Right lobe of liver (tissue), 6 donors: ENCODE measurements at places on chromosomes 11 and 22. TPM values are rescaled to one million over a fixed set of nuclear protein-coding genes. Genes with fewer than 3 reads are reported as not detected.
A peak's percentile ranks its signal among the peaks of the same experiment; 100 is the strongest.

Gene POTEH
- not detected for total RNA-seq

Gene PGA5
- total RNA-seq = not detected

Gene ACR
- 0.44 TPM for total RNA-seq

Gene TNNT3
- total RNA-seq = 2.2 TPM

Gene FBLN1
- total RNA-seq = 4.2 TPM

Gene RASL10A
- total RNA-seq = 0.59 TPM

Gene KCNJ5
- total RNA-seq = 0.06 TPM

Gene THY1
- total RNA-seq = 0.13 TPM

- no peak overlapping the region for H3K27ac ChIP-seq
- H3K36me3 ChIP-seq = no peaks in the 10 kb centered on the region
- no peak for DNase-seq
- H3K4me3 ChIP-seq = no peak overlapping the region
- H3K27me3 ChIP-seq = no peaks in the 10 kb centered on the region
- no peaks in the 10 kb centered on the region for H3K4me1 ChIP-seq
Observed at GRCh38 chr11:32870676-32871075, 21.9 kb upstream of the QSER1 start.

GRCh38 chr11:59833602-59834001 is 11.7 kb downstream of the CBLIF start:
- H3K27ac ChIP-seq = no peak overlapping the region
- H3K4me1 ChIP-seq = no peaks in the 10 kb centered on the region
- no peaks in the 10 kb centered on the region for H3K36me3 ChIP-seq
- DNase-seq = no peak

DNA sequence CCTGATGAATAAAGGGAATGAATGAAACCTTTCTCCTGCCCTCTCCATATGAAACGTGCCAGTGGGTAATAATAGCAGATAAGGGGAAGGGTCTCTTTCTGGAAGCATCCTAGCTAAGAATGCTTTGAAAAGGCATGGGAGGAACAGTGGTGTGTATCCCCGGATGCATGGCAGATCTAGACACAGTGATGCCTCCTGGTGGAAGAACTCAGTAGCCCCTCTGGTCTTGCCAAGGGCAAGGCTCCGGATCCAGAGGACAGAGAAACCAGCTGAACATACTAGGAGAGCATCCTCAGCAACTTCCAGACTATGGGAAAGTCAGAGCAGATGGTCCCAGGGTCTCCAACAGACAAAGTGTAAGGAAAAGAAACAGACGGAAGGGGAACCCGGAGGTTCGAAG is 6.4 kb downstream of the BAIAP2L2 start:
- no peak overlapping the region for H3K27ac ChIP-seq
- H3K4me1 ChIP-seq = peaks cover 11% of the 10 kb centered on the region
- no peaks in the 10 kb centered on the region for H3K36me3 ChIP-seq
- no peaks in the 10 kb centered on the region for H3K27me3 ChIP-seq
- no peak overlapping the region for H3K4me3 ChIP-seq

DNA sequence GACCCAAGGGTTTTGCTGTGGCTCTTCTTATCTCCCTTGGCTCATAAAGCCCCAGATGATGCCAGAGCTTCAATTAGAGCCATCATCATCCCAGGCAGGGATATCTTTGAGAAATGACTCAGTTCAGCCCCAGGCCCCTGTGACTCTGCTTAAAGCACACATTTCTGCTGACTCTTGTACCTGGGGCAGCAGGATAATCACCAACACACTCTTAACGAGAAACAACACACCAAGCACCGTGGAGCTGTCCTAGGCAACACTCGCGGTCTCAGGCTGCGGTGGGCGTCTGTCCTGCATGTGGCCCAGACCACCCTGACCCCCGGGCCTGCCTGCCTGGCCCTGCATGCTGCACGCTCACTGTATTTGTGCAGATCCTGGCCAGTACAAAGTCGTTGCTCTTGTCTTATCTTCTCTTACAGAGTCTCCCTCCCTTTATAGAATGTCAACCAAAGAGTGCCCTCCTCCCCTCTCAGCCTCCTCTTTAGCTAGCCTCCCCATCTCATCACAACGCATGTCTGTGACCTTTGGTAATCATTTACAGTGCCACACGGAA is 114.2 kb upstream of the PARVA start:
- no peak for DNase-seq
- H3K4me3 ChIP-seq = no peak overlapping the region
- no peaks in the 10 kb centered on the region for H3K4me1 ChIP-seq
- peaks cover 2% of the 10 kb centered on the region for H3K36me3 ChIP-seq
- H3K27ac ChIP-seq = no peak overlapping the region

DNA sequence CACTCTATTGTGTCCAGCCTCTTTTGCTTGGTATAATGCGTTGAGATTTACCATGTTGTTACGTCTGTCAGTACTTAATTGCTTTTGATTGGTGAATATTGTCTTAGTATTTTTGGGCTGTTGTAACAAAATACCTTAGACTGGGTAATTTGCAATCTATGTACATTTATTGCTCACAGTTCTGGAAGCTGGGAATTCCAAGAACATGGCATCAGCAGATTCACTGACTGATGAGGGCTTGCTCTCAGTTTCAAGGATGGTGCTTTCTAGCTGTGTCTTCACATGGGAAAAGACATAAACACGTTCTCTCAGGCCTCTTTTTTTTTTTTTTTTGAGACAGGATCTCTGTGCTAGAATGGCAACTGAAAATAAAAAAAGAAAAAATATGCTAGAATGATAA is 46.7 kb upstream of the INCENP start:
- no peaks in the 10 kb centered on the region for H3K27me3 ChIP-seq
- no peak overlapping the region for H3K4me3 ChIP-seq
- H3K4me1 ChIP-seq = no peaks in the 10 kb centered on the region
- H3K36me3 ChIP-seq = no peaks in the 10 kb centered on the region
- DNase-seq = no peak

DNA sequence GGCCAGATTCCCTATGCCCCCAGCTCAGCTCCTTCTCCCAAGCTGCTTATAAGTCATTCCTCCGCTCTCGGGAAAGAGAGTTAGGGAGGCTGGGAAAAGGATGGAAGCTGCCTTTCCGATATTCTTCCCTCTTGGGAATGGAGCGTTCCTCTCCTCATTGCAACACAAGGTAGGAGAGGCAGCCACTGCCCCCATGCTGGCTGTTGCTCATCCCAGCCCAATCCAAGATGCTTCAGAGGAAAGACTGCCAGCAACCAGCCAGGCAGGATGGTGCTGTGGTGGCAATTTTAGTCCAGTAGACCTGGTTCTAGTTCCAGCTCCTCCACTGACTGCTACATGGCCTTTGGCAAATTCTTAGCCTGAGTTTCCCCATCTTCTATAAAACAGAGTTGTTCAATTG is 13.7 kb upstream of the C11orf96 start:
- no peaks in the 10 kb centered on the region for H3K4me1 ChIP-seq
- H3K36me3 ChIP-seq = no peaks in the 10 kb centered on the region
- H3K27ac ChIP-seq = no peak overlapping the region

GRCh38 chr11:130295657-130296056 is 19.1 kb downstream of the ZBTB44 start:
- H3K4me3 ChIP-seq = no peak overlapping the region
- no peaks in the 10 kb centered on the region for H3K4me1 ChIP-seq
- no peaks in the 10 kb centered on the region for H3K27me3 ChIP-seq
- no peaks in the 10 kb centered on the region for H3K36me3 ChIP-seq
- no peak for DNase-seq

DNA sequence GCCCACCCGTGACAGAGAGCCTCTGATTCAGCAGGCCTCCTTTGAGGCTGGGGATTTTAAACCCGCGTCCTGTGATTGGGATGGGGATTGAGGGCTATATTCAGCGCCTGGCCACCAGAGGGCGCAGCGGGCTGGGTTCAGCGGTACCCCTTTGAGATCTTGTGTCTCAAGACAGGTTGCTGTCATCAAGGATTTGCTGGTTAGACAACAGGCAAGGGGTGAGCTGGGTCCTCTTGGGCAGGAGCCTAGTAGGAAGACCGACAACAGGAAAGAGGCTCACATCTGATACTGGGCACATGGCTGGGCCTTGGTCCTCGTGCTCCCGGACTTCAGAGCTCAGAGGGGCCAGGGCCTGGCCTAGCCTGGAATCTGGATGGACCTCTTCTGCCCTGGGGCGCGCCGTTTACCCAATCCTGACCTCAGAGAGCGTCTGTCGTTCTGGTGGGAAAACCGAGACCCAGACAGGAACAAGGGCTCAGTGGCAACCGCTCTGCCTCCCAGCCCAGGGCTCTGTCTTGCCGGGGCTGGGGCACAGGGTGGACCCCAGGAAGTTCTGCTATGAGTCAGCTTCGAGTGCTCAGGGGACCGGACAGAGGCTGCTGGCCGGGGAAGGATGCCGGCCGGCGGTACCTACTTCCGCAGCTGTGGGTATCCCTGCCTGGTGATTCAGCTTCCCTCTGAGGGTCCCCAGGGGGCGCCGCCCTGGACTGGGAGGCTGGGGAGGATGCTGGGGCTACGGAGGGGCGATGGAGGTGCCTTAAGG is 929 bp upstream of the SLC35E4 start:
- H3K4me3 ChIP-seq = peak overlapping the region; percentile 59
- no peaks in the 10 kb centered on the region for H3K36me3 ChIP-seq
- H3K27me3 ChIP-seq = no peaks in the 10 kb centered on the region
- H3K4me1 ChIP-seq = peaks cover 15% of the 10 kb centered on the region
- peak; percentile 85 for DNase-seq

DNA sequence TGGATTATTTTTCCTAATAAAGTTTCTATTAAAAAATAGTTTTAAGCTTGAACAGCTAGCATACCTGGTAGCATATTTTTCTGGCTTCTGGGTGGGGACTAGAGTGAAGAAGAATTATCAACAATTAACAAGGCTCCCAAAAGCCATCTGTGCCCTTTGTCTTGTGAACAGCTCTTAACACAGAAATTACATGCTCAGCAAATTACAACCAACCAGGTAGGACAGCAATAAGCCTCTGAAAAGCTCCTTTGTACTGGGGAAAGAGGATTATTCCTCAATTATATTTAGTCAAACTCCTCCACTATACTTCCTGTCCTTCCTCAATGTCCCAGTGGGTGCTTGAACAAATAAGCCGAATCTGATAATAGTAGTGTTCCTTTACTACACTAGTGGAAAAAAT is 162.8 kb downstream of the RAB38 start:
- no peak overlapping the region for H3K4me3 ChIP-seq
- no peaks in the 10 kb centered on the region for H3K27me3 ChIP-seq
- H3K4me1 ChIP-seq = no peaks in the 10 kb centered on the region
- H3K36me3 ChIP-seq = no peaks in the 10 kb centered on the region
- DNase-seq = no peak

GRCh38 chr11:64848214-64848825 is 3.9 kb upstream of the CDC42BPG start:
- no peak overlapping the region for H3K4me3 ChIP-seq
- H3K27ac ChIP-seq = peak overlapping the region; percentile 30
- no peak for DNase-seq
- no peaks in the 10 kb centered on the region for H3K27me3 ChIP-seq

- no peak for DNase-seq
- H3K4me3 ChIP-seq = no peak overlapping the region
- no peak overlapping the region for H3K27ac ChIP-seq
Observed at GRCh38 chr11:102171101-102171500, 60.9 kb downstream of the YAP1 start.

DNA sequence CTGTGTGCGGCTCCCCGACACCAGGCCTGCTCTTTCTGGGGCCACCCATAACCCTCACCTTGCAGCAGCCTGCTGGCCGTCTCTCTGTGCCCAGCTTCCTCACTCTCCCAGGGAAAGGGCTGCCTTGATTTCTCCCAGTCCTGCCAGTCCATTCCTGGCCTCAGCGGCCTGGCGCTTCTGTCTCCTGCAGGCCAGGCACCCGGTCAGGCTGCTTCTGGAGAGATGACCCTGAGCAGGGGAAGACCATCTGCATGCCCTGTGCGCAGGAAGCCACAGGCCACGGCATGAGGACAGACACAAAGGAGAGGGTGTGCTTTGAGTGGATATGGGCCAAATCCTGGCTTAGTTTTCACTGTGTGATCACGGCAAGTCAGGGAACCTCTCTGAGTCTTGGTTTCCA is 86.2 kb downstream of the TSPAN18 start:
- no peak overlapping the region for H3K27ac ChIP-seq
- no peaks in the 10 kb centered on the region for H3K27me3 ChIP-seq
- no peak overlapping the region for H3K4me3 ChIP-seq

DNA sequence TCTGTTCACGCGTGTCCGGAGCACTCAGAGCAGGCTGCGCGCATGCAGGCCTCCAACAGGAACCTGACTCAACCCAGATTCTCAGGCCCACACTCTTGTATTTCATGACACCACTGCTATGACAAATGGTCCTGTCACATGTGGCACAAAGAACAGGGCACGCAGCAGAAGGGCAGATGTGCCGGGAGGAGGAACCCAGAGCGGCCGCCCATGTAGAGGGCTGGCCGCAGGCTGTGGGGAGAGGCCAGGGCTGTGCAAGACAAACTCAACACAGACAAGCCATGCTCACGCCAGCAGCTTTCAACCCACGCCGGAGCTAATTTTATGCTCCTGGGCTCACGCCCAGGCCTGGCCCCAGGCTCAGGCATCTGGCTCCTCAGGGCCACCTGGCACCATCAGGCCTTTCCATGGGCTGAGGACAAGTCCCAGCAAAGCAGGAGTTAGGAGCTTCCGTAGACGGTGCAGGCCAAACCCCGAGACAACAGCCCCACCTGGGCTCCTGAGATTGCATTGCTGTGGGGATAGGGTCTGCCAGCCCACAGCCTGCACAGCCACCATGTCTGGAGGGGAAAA is 40.0 kb downstream of the DUSP8 start:
- no peak for DNase-seq
- no peaks in the 10 kb centered on the region for H3K4me1 ChIP-seq
- no peak overlapping the region for H3K27ac ChIP-seq
- peaks cover 5% of the 10 kb centered on the region for H3K36me3 ChIP-seq
- H3K27me3 ChIP-seq = no peaks in the 10 kb centered on the region

DNA sequence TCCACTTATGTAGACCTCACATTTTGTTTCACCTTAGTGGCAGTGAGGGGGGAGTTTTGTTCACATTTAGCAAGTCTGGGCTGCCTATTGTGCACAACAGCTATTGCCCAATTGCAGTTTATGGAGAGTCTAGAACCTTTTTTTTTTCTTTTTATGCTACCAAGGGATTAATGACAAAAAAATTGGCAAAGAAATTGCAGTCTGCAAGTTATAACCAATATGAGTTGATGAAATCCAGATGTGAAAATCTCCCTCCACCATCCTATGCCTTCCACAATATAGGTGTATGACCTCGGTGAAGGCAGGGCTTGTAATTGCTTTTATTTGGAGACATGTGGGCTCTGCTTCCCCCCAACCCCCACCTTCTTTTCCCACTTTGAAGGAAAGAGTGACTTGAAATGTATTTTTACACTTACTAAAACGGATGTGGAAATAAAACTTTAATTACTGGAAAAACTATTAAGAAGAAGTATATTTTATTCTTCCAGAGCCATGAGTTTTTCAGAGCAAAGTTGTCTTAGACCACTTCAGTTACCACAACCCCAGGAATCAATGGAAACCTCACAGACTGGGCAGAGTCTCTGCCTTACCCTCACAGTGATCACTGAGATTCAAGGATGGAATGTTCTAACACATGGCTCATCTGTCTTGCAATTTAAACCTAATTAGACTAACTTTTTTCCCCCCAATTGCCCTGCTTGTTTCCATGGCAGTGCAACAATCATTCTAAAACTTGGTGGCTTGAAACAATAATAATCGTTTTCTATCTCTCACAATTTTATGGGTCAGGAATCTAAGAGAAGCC is 120.8 kb upstream of the SLC5A12 start:
- no peak overlapping the region for H3K27ac ChIP-seq
- no peak for DNase-seq
- no peak overlapping the region for H3K4me3 ChIP-seq

- no peak overlapping the region for H3K27ac ChIP-seq
- no peaks in the 10 kb centered on the region for H3K36me3 ChIP-seq
- H3K27me3 ChIP-seq = no peaks in the 10 kb centered on the region
- H3K4me3 ChIP-seq = no peak overlapping the region
- no peak for DNase-seq
Observed at GRCh38 chr11:118051611-118052461, 25.0 kb upstream of the TMPRSS4 start.
